ENCODE measurements at places on chromosomes 7 and 10.

DNA sequence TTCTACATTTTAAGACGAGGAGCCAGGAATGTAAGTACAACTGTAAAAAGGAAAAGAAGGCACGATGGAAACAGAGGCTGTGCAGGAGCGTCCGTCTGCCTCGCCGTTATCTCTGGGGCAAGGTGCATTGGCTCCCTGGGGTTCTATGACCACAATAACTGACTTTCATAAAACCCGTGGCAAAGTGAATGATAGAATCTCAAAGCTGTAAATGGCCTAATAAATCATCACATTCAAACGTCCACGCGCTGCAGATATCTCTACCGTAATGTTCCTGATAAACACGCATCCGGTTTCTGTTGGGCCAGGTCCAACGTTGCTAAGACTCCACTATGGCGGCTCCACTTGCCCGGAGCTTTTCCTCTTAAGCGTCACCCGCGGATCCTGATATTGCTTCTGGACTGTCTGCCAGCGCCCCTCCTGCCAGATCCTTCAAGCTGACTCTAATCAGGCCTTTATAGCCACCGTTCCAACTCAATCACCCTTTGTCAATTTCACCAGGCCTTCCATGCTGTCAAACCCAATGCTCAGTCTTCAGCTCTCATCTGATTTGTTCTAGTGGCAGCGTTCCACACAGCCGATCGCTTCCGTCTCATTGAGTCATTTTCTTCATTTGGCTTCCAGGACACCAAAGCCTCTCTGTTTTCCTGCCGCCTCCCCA lies 265.6 kb upstream of the FOXK1 start:
- no peak for DNase-seq

GRCh38 chr7:121873289-121874194 lies 581 bp downstream of the PTPRZ1 start:
- no peak for DNase-seq

GRCh38 chr10:126135177-126135576 lies 238.8 kb downstream of the FANK1 start:
- DNase-seq, result no peak

DNA sequence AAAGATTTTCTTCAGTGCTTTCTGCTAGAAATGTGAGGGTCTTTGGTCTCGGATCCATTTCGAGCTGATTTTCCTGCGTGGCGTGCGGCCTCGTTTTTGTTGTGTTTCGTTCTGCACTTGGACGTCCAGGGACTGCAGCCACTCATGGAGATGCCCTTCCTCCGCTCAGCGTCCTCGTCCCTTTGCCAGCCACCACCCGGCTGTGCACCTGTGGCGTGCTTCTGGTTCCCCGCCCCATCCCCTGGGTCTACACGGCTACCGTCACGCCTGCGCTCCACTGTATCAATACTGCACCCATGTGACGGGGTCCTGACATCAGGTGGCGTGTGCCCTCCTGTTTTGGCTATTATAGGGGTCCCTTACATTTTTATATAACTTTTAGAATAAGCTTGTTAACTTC lies 42.7 kb upstream of the NKX6-2 start:
- no peak for DNase-seq

DNA sequence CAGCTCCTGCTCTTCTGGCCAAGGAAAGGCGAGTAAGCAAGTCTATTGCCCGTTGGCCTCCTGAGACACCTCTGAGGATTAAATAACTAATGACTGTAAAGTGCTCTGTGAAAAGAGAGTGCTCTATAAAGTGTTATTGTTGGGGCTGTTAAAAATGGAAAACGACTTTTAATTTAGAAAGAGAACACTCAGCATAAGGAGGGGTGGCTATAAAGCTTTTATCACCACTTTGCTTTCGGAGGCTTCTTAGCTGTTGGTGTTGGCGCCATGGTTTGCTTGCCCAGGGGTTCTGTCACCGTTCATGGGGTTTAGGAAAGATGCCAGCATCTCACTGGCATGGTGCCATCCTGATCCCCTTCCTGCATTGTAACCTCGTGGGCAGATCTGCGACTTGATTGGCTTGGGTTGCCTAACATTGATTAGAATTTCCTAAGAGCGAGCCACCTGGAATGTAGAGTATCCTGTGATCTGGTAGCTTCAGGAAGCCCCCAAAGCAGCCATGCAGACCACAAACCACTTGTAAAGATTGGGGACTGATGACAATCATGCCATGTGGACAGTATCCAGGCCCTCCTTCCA lies 509.9 kb downstream of the LRMDA start:
- DNase-seq, result no peak

DNA sequence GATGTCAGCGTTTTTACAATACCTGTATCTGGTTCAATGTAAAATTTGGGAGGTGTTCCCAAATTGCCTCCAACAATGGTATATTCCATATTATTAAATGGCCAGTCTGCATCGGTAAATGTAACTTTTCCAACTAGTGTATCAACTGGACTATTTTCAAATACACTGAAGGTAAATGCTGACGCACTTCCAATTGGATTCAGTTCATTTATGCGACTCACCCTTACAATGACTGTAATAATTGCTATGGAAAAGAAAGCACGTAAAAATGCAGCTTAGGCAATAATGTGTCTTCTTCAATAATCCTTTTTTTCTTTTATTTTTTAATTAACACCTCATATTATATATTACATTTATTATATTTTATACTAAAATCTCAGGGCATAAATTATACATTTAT lies 209.1 kb downstream of the HGF start:
- no peak for DNase-seq

GRCh38 chr7:150715293-150715692 lies 1.1 kb upstream of the GIMAP1 start:
- peak; percentile 42 for DNase-seq

GRCh38 chr10:17523917-17524316 lies 69.5 kb upstream of the ST8SIA6 start:
- no peak for DNase-seq

DNA sequence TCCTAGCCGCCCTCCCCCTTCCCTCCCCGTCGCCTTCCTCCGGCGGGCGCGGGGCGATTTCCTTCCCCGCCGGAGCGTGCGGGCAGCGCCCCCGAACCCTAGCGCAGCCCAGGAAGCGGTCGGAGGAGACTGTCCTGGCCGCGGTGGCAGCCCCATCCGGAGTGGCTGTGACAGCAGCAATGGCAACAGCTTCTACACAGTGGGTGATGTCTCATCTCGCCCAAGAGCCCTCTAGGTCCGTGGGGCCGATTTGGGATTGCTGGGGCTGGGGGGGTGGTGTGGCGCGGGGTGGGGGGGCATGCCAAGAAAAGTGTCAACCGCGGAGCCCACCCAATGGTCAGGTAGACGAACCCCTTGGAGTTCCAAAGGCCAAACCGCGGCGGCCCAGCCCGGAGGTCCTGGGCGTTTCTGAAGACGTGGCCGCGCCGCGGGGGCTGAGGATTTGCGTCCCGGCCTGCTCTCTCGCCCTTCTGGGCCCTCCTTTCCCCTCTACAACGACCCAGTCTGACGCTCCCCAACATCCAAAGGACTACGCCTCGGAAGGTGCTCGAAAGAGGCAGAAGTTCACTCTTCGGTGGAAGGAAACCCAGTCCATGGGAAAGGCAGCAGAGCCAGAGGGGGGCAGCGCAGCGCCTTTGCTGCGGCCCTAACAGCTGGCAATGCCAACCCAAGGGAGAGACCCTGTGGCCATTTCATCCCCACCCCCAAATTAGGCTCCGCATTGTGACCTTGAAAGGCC lies 603 bp upstream of the TWIST1 start:
- DNase-seq, result no peak

DNA sequence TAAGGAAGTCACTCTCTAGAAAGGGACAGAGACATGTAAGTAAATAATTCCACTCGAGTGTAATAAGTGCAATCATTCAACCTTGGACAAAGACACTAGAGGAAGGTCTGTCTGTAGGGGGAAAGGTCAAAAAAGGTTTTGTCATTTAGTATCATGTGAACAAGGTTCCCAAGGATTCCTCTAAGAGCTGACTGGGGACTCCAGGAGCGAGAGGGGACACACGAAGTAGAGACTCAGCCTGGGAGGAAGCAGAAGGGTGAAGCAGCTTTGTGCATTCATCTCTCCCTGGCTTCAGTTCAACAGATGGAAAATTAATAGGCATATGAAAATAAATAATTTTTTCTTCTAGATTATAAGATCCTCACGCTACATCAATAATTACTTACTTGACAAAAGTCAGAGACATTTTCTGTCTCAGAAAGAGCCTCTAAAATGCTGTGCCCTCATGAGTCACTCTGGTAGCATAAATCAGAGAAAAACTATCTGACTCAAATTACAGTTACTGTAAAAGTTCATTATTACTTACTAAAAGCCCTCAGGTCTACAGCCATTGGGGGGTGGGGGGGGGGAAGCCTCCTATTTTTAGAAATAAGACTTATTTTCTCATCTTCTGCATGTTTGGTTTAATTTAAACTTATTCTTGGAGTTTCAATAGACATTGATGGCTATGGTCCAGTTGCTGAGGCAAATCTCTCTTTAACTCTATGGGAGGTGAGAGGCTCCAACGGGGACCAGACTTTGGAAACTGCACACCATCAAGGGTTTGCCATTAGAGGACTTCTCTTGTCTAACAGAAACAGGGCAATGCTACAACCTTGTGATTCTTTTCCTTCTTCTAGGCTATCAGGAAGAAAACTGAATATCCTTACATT lies 275.1 kb upstream of the KLF14 start:
- no peak for DNase-seq

- no peak for DNase-seq
These were observed 41.3 kb upstream of the FAM180A start for GRCh38 chr7:135789956-135790355.

GRCh38 chr7:100753750-100754149 lies 20.4 kb downstream of the ZAN start:
- DNase-seq, result no peak

- DNase-seq, result peak; percentile 38
These were observed 722 bp downstream of the MDH2 start for GRCh38 chr7:76048668-76048988.

DNA sequence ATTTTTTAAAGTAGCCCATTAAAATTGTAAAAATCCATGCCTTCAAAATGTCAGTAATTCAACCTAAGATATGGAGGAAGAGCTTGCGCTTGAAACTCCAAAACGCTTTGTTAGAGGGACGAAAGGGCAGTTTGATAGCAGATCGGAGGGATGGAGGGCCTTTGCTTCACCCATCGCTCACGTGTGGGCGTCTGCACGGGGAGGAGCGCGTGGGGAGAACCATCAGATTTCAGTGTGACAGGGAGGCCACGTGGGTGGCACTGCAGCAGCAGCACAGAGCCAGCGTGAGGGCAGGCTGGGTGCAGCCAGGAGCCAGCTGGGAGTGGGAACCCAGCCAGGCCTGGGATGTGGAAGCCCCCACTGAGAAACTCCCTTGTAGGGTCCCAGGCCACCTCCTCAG lies 325.5 kb downstream of the PAXIP1 start:
- DNase-seq, result no peak

DNA sequence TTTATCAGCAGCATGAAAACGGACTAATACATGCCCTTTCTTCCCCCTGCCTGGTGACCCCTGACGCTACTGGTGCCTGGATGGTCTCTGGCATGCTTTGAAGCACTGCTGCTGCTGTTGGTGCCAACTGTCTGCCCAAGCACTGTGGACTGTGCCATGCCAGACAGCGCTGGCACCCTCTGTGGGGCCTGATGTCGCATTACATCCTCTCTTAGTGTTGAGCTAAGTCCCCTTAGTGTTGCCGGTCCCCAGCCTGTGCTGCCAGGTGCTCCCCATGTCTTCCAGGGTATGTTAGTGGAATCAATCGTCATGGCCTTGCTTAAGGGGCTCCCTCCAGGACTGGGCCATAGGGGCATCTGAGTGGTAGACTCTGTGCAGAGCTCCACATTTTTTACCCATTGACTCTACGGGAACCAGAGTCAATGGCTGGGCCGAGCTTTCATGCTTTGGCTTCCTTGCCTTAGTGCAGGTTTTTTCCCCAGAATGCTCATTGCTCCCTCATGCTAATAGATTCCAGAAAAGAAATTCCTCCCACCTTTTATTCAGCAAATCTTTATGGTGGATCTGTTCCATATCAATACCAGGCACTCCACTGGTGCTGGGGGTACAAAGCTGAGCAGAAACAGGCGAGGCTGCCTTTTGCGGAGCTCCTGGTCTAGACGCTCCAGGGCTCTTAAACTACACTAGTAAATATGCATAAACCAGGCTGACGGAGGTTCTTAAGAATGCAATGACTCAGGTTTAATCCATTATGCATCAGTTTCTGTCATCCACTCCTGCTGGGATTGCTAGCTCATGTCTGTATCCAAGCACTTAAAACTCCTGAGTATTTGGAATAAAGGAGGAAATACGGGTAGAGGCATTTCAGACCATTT lies 21.8 kb upstream of the MRC1 start:
- no peak for DNase-seq

- peak; percentile 76 for DNase-seq
These were observed 12.7 kb downstream of the HNRNPF start for GRCh38 chr10:43396061-43396927.

DNA sequence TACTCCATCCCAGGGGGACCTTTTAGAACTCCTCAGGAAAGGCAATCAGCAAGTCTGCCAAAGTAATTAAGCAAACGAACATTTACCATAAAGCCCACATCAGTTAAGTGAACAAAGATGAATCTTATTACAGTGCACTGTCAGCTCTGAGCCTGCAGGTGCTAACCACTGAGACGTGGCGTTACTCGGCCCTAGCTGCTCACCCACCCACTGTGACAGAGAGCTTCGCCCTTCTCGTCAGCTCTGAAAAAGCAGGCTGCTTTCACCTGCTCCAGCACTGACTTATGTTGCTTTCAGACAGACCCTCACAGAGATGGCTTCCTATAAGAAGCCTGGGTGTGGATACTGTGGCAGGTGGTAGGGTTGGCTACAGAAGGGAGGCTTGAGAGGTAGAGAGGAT lies 57.7 kb upstream of the KCNIP2 start:
- DNase-seq, result no peak

GRCh38 chr7:150962553-150963399 lies 15.3 kb downstream of the KCNH2 start:
- DNase-seq, result peak; percentile 62

DNA sequence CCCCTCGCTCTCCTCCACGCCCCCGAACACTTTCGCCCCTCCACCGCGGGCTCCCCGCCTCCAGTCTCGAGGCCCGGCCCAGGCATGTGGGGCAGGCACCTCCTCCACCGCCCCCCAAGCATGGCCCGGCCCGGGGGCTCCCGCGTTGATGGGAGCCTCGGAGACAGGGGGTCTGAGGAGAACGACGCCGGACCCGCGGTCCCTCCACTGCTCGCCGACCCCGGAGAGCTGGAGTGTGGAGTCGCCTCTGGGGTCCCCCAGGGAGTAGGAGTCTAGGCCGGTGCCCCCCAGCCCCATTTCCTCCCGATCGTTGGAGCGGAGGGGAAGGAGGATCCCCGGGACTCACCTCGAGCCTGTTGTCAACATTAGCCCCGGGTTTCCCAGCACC lies 206 bp downstream of the UPF2 start:
- DNase-seq, result peak; percentile 55

GRCh38 chr10:20034732-20035131 lies 218.5 kb downstream of the PLXDC2 start:
- DNase-seq, result no peak

- no peak for DNase-seq
These were observed 8.9 kb upstream of the ERLIN1 start for GRCh38 chr10:100194711-100195110.

GRCh38 chr10:29479981-29480954 lies 154.5 kb downstream of the SVIL start:
- no peak for DNase-seq

- DNase-seq, result no peak
These were observed 622.4 kb downstream of the NRG3 start for GRCh38 chr10:82497439-82497838.

- DNase-seq, result no peak
These were observed 106.2 kb upstream of the SEMA3D start for GRCh38 chr7:85292908-85293576.

- no peak for DNase-seq
These were observed 727.8 kb downstream of the GRID1 start for GRCh38 chr10:85638797-85639196.

Measured in stimulated activated CD4-positive, alpha-beta T cell treated with anti-CD3 and anti-CD28 coated beads, Interleukin-2, amount 100 ng/mL, for 24 hours (primary cell).